ENCODE measurements at places on chromosomes 5 and 9. TPM values are rescaled to one million over a fixed set of nuclear protein-coding genes. Genes with fewer than 3 reads are reported as not detected.

The ENC1 gene
- 21.3 TPM for polyA plus RNA-seq

The FOXI1 gene
- not detected for polyA plus RNA-seq

The GNAQ gene
- polyA plus RNA-seq: 18.2 TPM

DNA sequence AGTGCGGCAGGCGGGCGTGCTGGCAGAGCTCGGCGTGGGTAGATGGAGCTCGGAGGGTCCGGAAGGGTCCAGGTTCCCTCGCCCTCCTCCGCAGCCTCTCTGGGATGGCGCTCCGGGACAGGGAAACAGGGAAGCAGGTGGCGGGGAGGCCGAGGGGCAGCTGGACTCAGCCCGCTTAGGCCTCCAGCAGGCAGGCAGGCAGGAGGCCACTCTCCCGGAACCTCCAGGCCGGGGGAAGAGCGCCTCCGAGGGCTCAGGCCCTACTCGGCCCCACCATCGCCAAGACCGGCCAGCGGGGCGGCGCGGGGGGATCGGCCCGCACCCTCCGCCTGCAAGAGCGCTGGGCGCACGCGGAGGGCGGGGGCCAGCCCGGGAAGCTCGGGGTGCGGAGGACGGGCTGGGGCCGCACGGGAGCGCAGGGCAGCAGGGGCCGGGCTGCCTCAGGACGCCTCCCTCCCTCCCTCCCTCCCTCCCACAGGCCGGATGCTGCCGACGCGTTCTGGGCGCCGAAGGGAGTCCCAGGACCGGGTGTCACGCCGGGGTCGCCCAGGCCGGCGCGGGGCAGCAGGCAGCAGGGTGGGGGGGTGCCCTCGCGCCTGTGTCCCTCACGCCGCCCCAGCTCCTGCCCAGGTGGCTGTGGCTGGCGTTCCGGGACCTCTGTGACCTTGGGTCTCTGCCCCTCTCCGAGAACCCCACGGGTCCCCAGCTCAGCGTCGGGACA, 977 bp downstream of the MGAT4B start:
- DNase-seq: no peak

GRCh38 chr9:83444110-83444509, 94.1 kb downstream of the FRMD3 start:
- no peak for DNase-seq

- peak; percentile 30 for DNase-seq
Measured at GRCh38 chr9:34190996-34191892, 12.4 kb downstream of the UBAP1 start.

- no peak for DNase-seq
Measured at GRCh38 chr5:175275097-175275496, 168.9 kb downstream of the DRD1 start.

GRCh38 chr5:170570476-170570875, 66.7 kb downstream of the KCNIP1 start:
- no peak for DNase-seq

DNA sequence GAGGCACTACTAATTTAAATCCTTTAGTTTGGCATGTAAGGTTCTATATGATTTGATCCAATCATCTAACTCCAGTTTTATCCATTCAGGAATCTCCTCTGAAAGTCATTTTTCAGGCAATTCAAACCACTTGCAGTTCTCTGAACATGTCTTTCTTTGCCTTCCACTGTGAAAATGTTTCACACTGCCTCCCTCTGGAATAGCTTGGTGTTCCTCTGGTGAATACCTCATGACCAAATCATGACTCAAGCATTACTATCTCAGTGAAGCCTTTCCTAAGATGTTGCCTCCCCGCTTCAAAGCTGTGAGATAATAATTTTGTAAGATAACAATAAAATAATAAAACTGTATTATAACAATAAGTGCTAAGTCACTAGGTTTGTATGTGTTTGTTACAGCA, 981.1 kb downstream of the DTWD2 start:
- no peak for DNase-seq

DNA sequence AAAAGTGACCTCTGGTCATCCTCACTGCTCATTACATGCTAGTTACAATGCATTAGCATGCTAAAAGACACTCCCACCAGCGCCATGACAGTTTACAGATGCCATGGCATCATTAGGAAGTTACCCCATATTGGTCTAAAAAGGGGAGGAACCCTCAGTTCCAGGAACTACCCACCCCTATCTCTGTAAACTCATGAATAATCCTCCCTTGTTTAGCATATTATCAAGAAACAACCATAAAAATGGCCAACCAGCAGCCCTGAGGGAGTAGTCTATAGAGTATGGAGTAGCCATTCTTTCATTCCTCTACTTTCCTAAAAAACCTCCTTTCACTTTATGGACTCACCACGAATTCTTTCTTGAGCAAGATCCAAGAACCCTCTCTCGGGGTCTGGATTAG, 89.4 kb downstream of the ATPSCKMT start:
- no peak for DNase-seq

GRCh38 chr5:32465076-32465475, 20.5 kb upstream of the ZFR start:
- DNase-seq: no peak

GRCh38 chr5:94240993-94241651, 377.3 kb downstream of the KIAA0825 start:
- no peak for DNase-seq

GRCh38 chr9:30075451-30076199, 2308.8 kb upstream of the ACO1 start:
- DNase-seq: peak; percentile 21
